ENCODE measurements at places on chromosomes 5 and 9. TPM values are rescaled to one million over a fixed set of nuclear protein-coding genes. Genes with fewer than 3 reads are reported as not detected.

Gene IFNA2
- not detected for total RNA-seq

Gene C1QTNF2
- not detected for total RNA-seq

Gene PHF24
- total RNA-seq, result not detected

Gene SIT1
- not detected for total RNA-seq

Gene AJM1
- 0.66 TPM for total RNA-seq

Gene SPATA31A3
- not detected for total RNA-seq

Gene TRPM6
- 0.14 TPM for total RNA-seq

Gene FREM1
- total RNA-seq, result 0.27 TPM

Gene ADAMTSL1
- total RNA-seq, result 47.3 TPM

Gene TMC1
- 2.2 TPM for total RNA-seq

Gene DOCK2
- total RNA-seq, result under 0.01 TPM

Gene AQP7
- 0.13 TPM for total RNA-seq

Gene PDE6A
- total RNA-seq, result not detected

Gene DDX4
- not detected for total RNA-seq

Gene PLPPR1
- total RNA-seq, result 1.1 TPM

Gene PLPP7
- 0.65 TPM for total RNA-seq

Gene TNFAIP8
- total RNA-seq, result 14.9 TPM

Gene ALDOB
- not detected for total RNA-seq

Gene KCNV2
- total RNA-seq, result not detected

Gene SLC25A2
- total RNA-seq, result 0.27 TPM

Gene TSLP
- 0.53 TPM for total RNA-seq
